ENCODE measurements at places on chromosomes 5 and 9.

GRCh38 chr5:127418974-127419682 lies 98.3 kb upstream of the PRRC1 start:
- DNase-seq: no peak

DNA sequence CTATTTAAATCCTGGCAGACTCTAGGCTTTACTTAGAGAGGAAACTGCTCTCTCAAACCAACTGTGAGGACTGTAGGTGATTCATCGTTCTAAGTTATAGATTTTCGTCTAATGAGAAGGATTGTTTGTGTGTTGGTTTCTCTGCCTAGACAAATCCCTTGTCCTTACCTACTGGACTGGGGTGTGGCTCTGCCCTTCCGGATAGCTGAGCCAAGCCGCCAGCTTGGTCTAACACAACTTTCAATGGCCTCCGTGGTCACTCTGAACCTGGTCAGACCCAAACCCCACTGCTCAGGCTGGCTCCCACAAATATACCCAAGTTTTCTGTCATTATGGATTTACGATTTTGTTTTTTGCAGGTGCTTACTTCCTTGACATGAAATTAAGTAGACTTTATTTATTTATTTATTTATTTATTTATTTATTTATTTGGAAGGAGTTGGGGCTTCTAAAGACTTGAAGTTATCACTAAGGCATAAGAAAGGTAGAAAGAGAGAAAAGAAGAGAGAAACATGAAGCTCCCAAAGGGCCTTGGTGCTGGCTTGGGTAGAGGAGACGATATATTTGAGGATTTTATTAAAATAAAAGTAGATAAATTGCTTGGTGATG lies 19.0 kb downstream of the CARTPT start:
- DNase-seq: no peak

DNA sequence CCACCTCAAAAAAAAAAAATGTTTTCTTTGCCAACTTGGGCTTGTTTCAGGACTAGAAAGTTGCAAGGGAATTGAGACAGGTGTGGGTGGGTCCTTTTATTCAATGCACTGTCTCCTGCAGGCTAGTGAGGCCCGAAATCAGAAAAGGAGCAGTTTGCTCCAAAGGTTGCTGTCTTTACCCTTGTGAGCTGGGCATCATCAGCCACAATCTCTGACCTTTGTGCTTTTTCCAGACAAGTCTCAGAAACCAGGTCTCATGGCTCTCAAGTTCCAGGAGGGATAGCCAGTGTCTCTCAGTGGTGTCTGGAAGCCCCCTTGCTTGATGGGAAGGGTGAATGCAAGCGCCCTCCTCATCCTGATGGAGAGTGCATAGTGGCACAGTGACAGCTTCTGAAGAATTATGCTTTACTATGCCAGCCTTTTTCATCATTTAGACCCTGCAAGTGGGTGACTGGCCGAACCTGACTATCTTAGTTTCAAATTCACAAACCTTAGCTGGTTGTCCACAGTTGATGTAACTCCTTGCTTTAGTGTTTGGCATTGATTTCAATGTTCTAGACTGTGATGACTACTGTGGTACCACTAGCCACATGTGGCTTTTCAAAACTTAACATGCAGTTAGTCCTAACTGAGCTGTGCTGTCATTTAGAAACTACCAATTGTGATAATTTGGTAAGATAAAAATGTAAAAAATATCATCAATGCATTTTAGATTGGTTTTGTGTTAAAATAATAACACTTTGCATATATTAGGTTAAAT lies 468.6 kb downstream of the GADD45G start:
- DNase-seq: no peak

DNA sequence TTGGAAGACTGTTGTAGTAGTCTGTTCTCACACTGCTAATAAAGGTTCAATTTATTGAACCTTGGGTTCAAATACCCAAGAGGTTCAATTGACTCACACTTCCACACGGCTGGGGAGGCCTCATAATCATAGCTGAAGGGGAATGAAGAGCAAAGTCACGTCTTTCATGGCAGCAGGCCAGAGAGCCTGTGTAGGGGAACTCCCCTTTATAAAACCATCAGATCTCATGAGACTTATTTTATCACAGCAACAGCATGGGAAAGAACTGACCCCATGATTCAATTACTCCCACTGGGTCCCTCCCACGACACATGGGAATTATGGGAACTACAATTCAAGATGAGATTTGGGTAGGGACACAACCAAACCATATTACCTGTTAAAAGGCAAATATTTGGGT lies 268.2 kb downstream of the TMEM167A start:
- DNase-seq: no peak

GRCh38 chr5:173474881-173475287 lies 141.6 kb downstream of the BOD1 start:
- no peak for DNase-seq

- DNase-seq: no peak
These were observed 61.8 kb downstream of the PTBP3 start for GRCh38 chr9:112271466-112272098.

DNA sequence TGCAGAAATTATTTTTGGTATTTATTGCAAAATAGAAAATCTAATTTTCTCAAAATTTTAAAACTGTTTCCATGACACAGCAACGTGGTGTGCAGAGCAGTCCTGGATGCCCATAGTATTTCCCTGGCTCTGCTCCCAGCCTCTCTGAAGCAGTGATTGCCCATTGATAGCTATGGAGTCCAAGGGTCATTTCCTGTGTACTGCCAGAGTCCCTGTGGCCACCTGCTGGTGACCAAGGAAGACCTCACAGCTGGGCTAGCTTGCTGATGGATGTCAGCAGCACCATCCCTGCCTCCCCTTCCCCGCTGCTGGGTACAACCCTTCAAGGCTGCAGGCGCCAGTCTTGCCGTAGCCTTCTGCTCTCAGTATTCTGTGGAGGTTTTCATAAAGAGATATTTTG lies 184.1 kb downstream of the DIRAS2 start:
- DNase-seq: no peak

DNA sequence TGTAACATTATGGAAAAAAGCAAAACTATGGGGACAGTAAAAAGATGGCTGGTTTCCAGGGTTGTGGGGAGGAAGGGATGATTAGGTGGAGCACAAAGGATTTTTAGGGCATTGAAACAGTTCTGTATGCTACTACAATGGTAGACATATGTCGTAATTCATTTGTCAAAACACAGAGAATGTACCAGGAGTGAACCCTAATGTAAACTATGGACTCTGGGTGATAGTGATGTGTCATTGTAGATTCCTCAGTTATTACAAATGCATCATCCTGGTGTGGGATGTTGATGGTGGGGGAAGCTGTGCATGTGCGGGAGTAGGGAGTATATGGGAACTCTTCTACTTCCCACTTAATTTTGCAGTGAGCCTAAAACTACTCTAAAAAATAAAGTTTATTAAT lies 135.0 kb upstream of the GABRP start:
- DNase-seq: no peak

Measured in stimulated activated CD4-positive, alpha-beta T cell treated with anti-CD3 and anti-CD28 coated beads, TNF-alpha, amount 100 ng/mL, for 1 hour (primary cell).